CD4-positive, alpha-beta T cell treated with Interleukin-6 at 100 ng/mL for 8 hours (primary cell): ENCODE measurements at places on chromosomes 13 and 19.

GRCh38 chr13:79245937-79246577, 160.0 kb downstream of the RBM26 start:
- no peak for DNase-seq

DNA sequence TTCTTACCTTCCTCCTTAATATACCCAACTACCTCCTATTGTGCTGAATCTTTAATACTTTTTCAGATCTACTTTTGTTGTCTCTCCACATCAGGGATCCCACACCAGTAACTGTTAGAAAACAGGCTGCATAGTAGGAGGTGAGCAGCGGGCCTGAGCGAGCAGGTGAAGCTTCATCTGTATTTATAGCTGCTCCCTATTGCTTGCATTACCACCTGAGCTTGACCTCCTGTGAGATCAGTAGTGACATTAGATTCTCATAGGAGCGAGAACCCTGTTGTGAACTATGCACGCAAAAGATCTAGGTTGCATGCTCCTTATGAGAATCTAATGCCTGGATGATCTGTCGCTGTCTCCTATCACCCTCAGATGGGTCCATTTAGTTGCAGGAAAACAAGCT, 279.8 kb downstream of the DIAPH3 start:
- DNase-seq = no peak

DNA sequence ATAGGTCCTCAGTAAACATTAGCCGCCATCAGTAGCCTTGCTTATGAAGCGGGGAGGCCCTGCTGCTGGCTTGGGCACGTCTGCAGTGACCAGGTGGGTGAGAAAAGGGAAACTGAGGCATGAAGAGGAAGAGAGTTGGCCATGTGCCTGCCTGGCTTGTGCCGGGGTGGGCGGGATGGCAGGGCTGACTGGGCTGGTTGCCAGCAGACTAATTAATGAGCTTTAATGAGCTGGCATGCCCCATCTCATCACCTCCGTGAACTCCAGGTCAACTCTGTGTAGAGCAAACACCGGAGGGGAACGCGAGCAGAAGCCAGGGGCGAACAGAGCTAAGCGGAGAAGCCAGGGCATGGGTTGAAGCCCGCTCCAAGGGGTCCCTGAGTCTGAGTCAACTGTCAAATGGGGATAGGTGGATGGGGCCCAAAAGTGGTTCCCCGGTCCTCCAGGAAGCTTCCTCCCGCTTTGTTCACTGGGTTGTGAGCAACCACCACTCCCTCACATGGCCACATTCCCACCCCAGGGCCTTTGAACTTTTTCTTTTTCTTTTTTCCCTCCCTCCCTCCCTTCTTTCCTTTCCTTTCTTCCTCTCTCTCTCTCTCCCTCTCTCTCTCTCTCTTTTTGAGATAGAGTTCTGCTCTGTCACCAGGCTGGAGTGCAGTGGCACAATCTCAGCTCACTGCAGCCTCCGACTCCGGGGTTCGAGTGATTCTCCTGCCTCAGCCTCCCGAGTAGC, 8.7 kb downstream of the NR2F6 start:
- DNase-seq = no peak

DNA sequence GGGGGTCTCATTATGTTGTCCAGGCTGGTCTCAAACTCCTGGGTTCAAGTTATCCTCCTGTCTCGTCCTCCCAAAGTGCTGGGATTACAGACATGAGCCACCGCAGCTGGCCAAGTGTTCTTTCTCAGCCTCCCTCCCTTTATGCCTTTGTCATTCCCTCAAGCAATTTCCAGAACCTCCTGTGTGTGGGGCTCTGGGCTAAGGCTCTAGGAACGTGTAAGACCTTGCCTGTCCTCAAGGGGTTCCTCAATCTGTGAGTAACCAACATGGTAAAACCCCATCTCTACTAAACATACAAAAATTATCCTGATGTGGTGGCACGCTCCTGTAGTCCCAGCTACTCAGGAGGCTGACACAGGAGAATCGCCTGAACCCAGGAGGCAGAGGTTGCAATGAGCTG, 15.5 kb upstream of the SPACA4 start:
- DNase-seq = no peak

GRCh38 chr19:58084596-58085347, 13.3 kb downstream of the ZSCAN18 start:
- no peak for DNase-seq

GRCh38 chr13:112248406-112248760, 127.8 kb upstream of the SPACA7 start:
- no peak for DNase-seq

DNA sequence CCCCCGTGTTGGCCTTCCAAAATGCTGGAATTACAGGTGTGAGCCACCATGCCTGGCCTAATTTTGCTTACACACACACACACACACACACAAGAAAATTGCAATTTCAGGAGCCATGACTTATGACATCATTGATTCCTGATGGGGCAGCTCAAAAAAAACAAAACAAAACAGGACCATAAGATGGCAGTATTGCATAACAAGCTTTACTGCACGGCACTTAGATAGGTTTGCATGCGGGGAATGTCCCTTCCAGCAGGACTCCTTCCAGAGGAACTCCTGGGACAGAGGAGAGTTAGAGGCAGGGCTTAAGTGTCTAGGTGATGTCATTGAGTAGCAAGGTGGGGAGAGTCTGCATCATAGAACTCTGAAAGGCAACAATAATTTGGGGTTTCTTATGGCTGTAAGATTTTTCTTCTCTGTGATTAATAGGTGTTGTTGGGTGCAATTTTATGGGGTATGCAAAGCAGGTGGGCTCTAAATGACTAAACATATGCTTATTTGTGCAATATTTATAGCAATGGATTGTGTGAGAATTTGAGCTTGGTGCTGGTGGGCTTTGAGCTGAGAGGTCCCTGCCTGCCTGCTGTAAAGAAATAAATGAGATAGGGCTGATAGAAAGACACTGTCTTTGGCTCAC, 9.0 kb upstream of the ACSBG2 start:
- no peak for DNase-seq
